Activated naive CD4-positive, alpha-beta T cell treated with anti-CD3 and anti-CD28 coated beads for 36 hours (primary cell): ENCODE measurements at places on chromosomes 6 and 20. TPM values are rescaled to one million over a fixed set of nuclear protein-coding genes. Genes with fewer than 3 reads are reported as not detected.

GRCh38 chr20:24782801-24783630 lies 166.1 kb upstream of the CST7 start:
- DNase-seq: peak; percentile 15

FKBP1C gene
- total RNA-seq: 0.57 TPM

DNA sequence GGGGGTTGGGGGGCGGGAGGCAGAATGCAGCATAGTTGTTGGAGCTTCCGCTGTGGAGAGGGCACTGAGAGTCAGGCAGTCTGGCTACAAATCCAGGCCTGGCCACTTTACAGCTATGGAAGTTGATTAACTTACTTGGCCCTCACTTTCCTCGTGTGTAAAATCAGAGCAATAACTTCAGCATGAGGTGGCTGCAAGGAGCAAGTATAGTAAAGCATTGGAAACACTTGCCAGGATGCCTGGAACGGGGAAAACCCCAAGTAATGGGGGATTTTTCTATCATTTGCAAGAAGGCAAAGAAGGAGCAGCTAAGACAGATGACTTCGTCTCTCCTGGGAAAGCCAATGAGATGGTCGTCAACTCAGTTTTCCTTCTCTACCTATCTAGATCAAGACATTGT lies 35.8 kb downstream of the AGPAT4 start:
- no peak for DNase-seq

DNA sequence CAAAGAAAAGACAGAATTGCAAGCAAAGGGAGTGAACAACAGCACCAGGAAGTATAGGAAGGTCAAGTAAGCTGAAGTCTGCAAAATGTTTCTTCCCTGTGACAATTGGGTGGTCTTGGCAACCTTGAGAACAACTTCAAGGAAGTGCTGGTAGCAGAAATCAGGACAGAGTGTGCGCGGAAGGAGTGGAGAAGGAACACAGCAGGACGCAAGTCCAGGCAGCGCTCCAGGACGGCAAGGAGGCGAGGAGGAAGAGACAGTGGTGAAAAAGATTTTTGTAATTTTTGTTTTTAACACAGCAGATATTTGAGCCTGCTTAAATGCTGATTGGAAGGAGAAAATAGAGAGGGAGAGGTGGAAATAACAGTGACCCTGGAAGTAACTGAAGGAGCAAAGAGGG lies 141.7 kb downstream of the F13A1 start:
- DNase-seq: no peak

MAP3K5 gene
- total RNA-seq: 9.7 TPM

PTPRT gene
- total RNA-seq: not detected

- DNase-seq: no peak
These were observed 35.6 kb downstream of the TTLL9 start for GRCh38 chr20:31906001-31906400.

DLK2 gene
- total RNA-seq: 0.52 TPM

DNA sequence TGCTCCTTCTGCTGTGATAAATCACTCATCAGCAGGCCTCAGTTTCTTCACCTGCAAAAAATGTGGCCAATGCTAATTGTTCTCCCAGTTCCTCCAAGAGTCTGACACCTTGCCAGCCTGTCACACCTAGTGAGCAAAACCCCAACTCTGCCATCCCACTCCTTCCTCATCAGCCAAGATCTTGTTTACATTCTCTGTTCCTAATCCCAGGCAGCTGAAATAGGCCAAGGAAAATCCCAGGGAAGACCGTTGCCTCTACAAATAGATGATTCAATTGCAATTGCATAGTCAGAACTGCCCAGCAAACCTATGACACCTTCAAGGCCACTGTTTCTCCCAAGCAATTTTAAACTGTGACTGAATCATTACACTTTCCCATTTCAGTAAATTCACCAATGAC lies 78.7 kb downstream of the GMDS start:
- DNase-seq: no peak

PSMG4 gene
- 23.9 TPM for total RNA-seq

CD24 gene
- total RNA-seq: not detected

PLN gene
- not detected for total RNA-seq
